ENCODE measurements at places on chromosomes 3 and 15.

DNA sequence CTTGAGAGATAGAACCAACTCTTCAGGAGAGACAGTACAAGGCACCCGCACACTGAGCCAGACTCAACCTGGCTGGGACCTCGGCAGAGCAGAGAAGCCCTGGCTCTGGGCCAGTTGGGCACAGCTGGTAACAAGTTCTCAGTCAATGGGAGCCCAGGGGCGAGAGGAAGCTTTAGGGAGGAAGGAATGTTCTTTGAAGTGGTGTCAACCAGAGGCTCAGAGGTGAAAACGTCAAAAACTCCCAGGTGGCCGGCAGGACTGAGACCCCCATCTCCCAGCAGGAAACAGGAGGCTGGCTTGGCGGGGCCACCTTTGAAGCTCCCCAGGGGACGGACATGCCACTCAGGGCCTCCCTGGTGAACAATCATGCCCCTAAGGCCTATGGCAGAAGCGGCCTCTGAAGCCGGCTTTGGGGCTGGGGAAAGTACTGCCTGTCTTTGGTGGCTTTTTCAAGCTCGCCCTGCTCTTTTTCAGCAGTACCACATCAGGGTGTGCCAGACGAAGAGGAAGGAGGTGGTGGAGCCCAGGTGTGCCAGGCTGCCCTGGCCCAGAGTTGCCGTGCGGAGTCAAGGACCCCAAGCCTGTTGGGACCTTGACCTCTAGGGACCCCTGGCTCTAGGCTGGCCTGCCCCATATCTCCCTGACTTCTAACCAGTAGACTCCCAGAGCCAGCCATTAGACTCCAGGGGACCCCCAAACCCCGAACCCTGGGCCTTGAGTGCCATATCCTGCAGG lies 16.7 kb upstream of the TBC1D21 start:
- peak; percentile 56 for DNase-seq

GRCh38 chr15:68586274-68586961 lies 7.6 kb downstream of the CORO2B start:
- no peak for DNase-seq

GRCh38 chr3:13189639-13190377 lies 116.6 kb upstream of the IQSEC1 start:
- no peak for DNase-seq

DNA sequence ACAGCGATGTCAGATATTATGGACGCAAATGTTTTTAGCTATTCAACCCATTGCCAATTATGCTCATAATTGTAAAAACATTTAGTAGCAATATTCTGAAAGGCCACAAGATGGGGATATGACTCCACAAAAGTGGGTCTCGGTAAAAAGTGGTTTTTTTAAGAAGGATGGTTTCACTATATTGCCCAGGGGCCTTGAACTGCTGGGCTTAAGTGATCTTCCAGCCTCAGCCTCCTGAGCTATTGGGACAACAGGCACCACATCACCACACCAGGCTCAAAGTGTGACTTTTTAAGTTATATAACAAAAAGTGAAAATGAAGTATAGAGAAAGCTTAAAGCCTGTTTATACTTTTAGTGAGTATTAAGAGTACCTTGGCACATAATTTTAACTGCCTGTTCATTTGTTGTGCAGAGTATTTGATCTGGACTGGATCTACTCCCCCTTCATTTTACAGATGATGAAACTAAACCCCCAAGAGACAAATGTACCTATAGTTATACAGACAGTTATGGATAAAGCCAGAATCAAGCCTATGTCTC lies 9.4 kb downstream of the NAA50 start:
- DNase-seq: no peak

DNA sequence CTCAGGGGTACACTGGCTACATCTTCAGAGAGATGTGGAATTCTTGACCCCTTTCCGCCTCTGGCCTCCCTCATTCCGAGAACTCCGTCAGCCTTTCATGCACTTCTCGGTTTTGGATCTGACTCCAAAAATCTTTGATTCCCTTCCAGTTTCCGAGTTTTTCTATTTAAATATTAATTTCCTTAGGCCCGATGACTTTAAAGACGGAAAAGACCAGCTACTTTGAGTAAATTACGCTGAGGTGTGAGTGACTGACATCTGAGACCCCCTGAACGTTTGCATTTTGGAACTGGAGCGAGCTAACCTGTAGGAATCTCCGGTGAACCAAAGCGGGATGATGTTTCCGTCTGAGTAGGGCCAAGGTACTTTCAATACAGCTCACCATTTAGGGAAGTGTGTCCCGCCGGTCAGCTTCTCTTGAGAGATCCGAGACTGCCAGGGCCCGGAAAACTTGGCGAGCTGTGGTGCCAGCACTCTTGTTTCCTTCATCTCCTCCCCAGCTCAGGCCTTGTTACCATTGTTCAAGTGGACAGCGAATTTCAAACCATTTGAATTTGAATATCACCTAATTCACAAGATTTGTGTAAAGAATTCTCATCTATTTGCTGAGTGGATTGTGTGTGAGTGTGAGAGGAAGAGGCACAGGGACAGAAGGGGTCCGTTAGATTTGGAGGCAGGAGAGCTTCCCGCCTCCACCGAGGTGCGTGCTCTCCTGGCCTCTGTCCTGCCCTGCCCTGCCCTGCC lies 5.4 kb downstream of the SOX14 start:
- no peak for DNase-seq

DNA sequence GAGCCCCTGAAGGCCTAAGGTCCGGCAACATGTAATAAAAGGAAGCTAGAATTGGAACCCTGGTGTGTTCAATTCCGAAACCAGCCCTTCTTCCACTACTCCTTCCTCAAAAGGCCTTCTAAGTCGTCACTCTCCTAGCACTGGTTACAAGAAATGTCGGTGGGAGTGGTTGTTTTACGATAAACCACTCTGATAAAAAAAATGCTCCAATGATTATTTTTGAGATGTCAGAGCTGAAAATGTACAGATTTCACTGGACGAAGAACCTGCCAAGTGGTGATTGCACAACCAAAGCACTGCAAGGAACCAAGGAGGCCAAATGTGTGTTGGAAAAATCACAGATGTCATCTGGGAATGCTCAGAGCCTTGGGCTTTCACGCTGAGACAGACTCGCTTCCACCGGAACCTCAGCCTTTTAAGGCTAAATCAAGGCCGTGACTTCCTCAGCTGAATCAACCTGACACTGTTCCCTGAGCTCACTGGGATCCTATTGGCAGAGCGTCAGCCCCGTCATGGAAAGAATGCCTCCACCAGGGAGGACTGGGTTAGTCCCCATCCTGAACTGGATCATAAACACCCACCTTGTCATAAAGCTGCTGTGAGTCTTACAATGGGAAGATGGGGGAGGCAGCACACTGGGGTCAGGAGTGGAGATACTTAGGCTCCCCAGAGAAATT lies 108.1 kb upstream of the THBS1 start:
- peak; percentile 96 for DNase-seq

DNA sequence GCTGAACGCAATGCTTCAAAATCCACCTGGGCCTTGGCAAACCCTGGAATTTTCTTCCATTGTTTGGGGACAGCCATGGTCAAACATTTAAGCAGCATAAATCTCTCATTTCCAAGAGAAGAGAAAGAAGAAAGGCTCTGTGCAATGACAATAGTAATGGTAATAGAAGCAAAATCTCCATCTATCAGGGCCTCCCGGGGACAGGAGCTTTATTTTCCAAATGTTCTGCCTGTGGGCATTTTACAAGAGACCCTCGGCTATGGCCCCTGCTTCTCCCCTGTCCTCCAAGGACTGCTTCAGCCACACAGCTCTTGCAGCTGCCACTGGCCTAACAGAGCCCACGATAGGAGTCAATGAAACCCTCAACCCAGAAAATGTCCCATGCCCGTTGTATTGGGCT lies 12.7 kb upstream of the FAM240A start:
- DNase-seq: no peak

- DNase-seq: no peak
These were observed 125.5 kb downstream of the GREM1 start for GRCh38 chr15:32843219-32843815.

GRCh38 chr3:111848283-111848682 lies 10.8 kb upstream of the PHLDB2 start:
- DNase-seq: no peak

- DNase-seq: no peak
These were observed 171.3 kb downstream of the ITPR1 start for GRCh38 chr3:4664412-4664811.

- DNase-seq: no peak
These were observed 21.4 kb upstream of the CCR9 start for GRCh38 chr3:45864760-45865519.

DNA sequence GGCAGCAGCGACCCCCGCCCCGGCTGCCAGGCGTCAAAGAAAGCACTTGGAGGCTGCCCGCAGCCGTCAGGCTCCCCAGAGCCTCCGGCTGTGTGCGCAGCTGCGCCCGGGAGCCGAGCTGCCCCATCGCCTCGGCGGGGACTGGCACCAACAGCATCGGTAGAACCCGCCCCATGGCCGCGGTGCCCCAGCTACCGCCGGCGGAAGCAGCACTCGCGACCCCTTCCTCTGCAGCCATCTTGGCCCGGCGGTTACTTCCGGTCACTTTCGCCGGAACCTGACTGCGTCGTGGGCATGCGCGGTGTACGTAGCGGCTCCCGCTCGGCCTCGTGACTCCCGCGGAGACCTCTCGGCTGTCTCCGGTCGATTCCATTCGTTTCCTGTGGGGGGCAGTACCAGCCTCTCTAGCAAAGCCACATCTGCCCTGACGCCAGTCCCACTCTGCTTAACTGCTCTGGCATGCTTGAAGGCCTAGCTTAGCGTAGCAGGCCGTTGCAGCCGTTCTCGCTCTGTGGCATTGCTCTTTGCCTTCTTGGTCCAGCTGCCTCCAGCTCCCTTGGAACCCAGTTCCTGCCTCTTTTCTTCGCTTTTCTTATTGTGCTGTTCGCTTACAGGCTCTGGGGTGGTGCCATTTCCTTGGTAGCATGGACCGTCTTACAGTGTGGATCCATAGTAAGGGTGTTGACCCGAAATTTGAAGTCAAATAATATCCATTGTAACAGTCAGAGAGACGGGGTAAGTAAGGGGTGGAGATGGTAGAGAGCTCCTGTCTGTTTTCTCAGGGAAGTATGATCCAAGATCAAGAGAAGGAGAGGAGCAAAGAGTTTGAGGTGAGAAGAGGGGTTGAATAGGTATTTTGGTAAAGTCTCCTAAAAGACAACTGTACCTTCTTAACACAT lies at the start of gene SPG11:
Gene SPG11, minus strand, starts transcription at position 253 of the 899 bp plus-strand sequence. Its CDS starts 15 bp downstream, at position 238.
- DNase-seq: peak; percentile 99

GRCh38 chr3:54206874-54207273 lies 84.5 kb downstream of the CACNA2D3 start:
- DNase-seq: no peak

GRCh38 chr3:11635680-11636393 lies 7.9 kb downstream of the VGLL4 start:
- DNase-seq: no peak

DNA sequence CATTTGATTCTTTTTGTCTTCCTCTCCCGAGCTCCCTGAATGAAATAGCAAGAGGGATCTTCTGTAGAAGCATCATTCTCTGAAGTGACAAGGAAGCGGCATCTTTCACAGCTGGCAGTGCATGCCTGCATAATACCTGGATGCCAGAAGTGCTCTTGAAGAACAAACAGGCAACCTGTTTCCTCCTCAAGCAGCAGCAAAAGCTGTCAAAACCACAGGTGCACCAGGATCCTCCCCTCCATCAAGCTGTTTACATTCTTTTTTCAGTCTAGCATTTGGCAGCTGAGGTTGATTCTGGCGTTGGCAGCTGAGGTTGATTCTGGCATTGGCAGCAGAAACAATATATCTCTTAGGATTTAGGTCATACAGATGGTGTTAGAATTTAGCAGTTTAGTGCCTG lies 979.0 kb downstream of the TUSC7 start:
- DNase-seq: no peak

DNA sequence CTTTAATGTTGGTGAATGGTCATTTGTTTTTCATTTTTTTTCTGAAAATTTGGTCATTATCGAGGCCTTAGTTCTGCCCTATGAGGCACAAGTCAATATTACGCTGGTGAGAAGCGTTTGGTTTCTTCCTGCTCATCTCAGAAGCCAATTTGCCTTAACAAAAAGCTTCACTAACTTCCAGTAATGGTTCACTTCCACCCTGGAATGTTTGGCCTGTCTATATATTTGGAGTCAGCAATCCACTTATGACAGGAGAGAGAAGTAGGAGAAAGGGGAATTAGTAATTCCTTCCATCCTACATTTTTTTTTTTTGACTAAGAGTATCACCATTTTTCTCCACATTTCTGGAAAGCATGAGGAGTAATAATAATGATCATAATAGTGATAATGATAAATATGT lies 124.4 kb downstream of the DIPK2A start:
- DNase-seq: no peak

- DNase-seq: no peak
These were observed 124.9 kb downstream of the DNAJB8 start for GRCh38 chr3:128341659-128342395.

- DNase-seq: no peak
These were observed 16.9 kb downstream of the KLHL18 start for GRCh38 chr3:47299381-47300318.

DNA sequence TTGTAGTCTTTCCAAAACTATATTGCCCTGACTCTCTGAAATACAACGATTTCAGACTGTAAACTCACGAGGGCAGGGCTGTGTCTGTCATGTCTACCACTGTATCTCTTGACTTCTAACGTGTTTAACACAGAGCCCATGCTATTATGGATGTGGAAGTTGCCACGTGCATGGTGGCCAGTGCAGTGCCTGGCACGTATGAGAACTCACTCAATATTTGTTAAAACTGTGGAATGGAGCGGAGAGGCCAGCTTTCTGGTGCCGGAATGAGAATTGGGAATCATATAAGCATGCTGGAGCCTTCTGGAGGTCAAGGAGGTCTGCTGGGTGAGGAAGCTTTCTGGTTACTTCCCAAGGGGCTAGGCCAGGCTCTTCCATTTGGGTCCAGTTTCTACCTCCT lies 220.6 kb upstream of the LYSMD4 start:
- no peak for DNase-seq

GRCh38 chr3:172391592-172392302 lies 56.5 kb downstream of the GHSR start:
- no peak for DNase-seq

DNA sequence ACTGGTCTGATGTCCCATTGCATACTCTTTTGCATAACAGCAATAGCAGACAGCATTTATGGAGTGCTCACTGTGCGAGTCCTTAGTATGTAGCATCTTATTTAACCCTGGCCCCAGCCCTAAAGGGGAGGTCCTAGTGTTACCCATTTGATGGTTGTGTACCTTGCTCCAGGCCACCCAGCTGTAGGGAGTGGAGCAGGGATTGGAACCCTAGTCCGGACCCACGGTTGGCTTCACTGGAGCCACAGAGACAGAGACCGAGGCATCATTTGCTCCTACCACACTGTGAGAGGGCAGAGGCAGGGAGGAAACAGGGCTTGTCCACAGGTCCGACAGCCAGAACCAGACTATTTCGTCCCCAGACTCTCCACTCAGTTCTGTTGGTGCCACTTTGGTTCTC lies 16.0 kb upstream of the TSEN2 start:
- no peak for DNase-seq

DNA sequence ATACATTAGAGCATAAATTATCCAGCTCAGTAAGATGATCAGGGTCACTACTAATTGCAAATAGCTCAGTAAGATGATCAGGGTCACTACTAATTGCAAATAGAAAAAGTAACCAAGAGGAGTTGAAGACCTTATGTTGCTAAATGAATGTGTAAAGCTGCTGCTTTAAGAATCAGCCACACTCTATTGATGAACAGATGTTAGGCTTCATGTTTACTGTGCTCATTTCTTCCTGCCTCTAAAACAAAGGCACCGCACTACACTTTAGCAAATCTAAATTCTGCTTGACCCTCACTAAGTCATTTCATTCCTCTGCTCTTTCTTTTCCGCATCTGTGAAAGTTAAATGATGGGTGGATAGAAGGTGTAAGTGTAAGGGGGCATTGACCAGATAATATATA lies 92.6 kb upstream of the PLSCR4 start:
- no peak for DNase-seq
